ENCODE measurements at places on chromosomes 5 and 9.

DNA sequence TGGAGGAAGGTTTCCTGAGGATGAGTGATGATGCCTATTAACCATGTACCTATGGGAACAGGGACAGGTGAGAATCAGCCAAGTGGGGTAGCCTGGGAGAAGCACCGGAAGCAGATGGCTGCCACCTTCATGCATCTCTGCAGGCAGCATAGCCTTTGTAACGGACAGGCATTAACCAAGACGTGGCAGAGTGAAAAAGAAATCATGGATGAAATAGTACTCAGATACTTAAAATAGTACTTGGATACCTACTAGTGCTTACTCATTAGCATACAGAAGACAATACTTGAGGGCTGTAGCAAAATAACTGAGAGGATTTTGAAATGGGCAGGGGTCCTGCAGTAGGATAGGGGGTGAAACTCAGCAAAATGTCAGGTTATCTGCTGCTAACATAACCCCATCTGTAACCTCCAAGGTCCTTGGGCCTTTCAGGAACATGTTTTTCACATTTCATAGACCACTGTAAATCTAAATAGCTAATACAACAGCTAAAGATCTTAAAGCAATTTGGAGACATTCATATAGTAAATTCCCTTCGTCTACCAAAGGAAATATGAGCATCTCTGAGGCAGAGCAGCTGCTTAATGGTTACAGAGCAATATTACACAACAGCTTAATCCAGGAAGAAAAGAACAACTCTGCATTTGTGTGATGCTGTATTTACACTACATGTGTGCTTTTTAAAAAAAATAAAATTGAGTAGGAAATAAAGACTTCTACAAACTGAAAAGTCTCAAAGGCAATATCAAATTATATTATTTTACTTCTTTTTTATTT lies 154.3 kb downstream of the NFIB start:
- no peak for DNase-seq

GRCh38 chr9:129559506-129559881 lies 61.4 kb downstream of the C9orf50 start:
- DNase-seq = no peak

DNA sequence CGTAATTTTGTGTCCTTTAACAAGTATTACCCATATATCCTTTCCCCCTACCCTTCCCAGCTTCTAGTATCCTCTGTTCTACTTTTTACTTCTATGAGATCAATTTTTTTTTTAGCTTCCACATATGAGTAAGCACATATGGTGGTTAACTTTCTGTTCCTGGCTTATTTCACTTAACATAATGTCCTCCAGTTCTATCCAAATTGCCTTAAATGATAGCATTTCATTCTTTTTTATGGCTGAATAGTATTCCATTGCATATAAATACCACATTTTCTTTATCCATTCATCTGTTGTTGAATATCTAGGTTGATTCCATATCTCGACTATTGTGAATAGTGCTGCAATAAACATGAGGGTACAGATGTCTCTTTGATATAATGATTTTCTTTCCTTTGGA lies 36.4 kb downstream of the SKIC3 start:
- no peak for DNase-seq

GRCh38 chr5:159163701-159164046 lies 45.7 kb downstream of the RNF145 start:
- no peak for DNase-seq

DNA sequence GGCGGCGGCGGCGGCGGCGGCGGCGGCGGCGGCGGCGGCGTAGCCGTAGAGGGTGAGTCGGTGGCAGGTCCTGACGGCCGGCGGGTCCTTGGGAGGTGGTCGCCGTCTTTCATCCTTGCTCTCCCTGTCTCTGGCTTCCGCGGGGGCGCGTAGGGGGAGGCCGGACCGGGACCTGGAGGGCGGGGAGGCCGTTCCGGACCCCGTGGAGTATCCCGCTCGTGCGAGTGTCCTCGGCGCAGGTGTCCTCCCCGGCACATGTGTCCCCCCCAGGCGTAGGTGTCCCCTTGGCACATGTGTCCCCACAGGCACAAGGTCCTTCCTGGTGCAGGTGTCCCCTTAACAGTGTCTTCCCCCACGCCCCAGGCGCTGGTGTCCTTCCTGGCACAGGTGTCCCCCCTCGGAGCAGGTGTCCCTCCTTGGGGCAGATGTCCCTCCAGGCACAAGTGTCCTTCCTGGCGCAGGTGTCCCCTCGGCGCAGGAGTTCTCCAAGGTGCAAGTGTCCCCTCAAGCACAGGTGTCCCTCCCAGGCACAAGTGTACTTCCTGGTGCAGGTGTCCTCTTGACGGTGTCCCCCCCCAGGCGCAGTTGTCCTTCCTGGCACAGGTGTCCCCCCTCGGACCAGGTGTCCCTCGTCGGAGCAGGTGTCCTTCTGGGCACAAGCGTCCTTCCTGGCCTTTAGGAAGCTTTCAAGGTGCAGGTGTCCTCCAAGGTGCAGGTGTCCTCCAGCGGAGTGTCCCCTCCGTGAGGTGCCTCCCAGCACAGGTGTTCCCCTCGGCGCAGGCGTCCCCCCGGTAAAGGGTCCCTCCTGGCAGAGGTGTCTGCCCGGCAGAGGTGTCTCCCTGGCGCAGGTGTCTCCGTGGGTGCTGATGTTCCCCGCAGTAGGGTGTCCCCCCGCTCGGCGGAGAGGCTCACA lies 519 bp downstream of the EXOC3 start:
- DNase-seq = peak; percentile 18

DNA sequence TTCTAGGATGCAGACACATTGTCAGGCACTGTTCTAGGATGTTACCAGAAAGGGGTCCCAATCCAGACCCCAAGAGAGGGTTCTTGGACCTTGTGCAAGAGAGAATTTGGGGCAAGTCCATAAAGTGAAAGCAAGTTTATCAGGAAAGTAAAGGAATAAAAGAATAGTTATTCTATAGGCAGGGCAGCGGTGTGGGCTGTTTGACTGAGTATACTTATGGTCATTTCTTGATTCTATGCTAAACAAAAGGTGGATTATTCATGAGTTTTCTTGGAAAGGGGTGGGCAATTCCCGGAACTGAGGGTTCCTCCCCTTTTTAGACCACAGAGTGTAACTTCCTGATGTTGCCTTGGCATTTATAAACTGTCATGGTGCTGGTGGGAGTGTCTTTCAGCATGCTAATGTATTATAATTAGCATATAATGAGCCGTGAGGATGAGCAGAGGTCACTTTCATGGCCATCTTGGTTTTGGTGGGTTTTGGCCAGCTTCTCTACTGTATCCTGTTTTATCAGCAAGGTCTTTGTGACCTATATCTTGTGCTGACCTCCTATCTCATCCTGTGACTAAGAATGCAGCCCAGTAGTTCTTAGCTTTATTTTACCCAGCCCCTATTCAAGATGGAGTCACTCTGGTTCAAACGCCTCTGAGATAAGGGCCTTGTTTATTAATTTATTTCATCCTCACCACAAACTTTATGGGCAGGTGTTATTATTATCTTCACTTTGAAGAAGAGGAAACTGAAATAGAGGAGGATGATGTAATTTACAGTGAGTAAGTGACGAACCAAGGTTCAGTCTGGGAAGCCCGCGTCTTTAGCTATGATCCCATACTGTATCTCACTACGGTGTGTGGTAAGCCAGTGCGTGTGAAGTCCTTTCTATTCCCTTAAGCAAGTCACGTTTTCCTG lies 186.0 kb upstream of the KLF4 start:
- no peak for DNase-seq
